RKO (cell line): ENCODE measurements at places on chromosomes 4 and X.

- DNase-seq, result no peak
Observed at GRCh38 chr4:10024303-10024702, 3.0 kb upstream of the SLC2A9 start.

GRCh38 chr4:25896776-25897539 lies 17.1 kb upstream of the SMIM20 start:
- no peak for DNase-seq

GRCh38 chr4:99722725-99723124 lies 65.1 kb upstream of the C4orf54 start:
- DNase-seq, result no peak

- DNase-seq, result no peak
Observed at GRCh38 chr4:128661479-128661878, 148.0 kb upstream of the JADE1 start.

GRCh38 chr4:39657465-39657864 lies 18.8 kb upstream of the SMIM14 start:
- no peak for DNase-seq

DNA sequence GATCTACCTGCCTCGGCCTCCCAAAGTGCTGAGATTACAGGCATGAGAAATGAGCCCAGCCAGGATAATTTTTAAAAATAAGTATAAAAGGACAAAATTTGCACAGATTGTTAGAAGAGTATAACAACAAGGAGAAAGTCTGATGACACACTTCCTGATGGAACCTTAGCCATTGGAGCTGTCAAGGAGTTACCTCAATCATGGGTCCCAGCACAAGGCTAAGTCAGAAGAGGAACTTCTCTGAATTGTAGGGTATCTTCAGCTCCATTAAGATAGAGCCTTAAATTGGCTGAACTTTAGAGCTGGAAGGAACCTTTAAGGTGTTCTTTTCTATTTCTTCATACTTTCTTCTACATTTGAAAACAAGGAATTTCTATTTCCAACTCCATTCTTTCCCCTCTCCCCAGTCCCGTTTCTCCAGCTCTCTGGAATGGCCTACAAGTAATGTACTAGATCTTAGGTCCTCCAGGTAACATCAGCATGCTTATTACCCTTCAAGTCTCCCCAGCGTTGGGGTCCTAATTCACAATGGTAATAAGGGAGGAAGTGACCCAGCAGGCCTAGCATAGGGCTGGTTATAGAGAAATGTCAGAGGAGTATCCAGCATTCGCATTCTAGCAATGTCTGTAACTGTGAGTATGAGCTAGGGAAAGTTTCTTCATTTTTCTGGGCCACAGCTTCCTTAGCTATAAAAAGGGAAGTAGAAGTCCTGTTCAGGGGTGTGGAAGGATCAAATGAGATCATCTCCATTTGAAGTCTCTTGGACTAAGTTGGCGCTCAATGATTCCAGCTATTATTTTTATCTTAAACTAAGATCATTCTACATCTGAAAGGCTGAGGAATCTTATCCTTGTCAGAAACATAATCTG lies 18.5 kb upstream of the RBPJ start:
- DNase-seq, result no peak

DNA sequence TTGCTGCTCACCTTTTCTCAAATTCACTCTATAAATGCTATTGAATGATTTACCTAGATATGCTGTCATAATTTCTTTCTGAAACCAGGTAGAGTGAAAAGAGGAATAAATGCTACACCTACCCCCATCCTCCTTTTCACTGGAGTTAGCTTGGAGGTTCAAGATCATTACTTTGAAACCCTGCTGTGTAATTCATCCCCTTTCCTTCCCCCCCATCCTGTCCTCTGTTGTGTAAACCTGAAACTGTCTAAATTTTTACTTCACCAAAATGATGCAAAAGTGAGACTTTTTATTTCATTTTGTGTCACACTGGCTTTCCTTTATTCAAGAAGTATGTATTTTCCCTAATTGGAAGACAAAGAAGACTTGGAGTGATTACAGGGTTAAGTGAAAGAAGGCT lies 5.4 kb downstream of the ZCCHC18 start:
- no peak for DNase-seq

DNA sequence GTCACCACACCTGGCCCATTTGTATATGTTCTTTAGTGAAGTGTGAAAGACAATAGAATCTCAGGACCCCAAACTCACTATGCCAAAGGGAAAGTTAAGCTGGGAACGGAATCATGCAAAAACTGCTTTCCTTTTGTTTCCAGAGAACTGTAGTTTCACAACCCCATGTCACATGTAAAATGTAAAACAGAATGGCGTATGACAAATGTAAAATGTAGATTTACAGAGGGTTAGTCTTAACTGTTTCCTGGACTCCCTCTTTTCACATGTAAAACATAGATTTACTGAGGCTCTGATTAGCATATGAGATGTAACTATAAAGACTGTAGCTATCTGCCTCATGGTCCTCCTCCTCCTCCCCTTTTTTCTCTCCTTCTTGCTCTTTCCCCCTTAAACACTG lies 66.3 kb downstream of the ABLIM2 start:
- DNase-seq, result no peak

- DNase-seq, result no peak
Observed at GRCh38 chr4:159899596-159899995, 796.7 kb downstream of the RAPGEF2 start.

DNA sequence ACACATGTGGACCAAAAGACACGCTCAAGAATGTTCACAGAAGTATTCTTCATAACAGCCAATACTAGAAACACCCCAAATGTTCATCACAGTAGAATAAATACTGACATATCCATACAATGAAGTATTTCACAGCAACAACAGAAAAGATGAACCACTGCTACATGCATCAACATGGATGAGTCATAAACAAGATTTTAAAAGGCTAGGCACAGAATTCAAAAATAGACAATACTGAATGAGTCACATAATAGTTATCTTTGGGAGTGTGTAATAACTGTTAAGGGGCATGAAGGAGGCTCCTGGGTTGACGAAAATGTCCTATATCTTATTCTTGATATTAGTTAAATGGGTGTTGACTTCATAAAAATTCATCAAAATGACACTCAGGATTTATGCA lies 43.5 kb downstream of the CLOCK start:
- peak; percentile 60 for DNase-seq

DNA sequence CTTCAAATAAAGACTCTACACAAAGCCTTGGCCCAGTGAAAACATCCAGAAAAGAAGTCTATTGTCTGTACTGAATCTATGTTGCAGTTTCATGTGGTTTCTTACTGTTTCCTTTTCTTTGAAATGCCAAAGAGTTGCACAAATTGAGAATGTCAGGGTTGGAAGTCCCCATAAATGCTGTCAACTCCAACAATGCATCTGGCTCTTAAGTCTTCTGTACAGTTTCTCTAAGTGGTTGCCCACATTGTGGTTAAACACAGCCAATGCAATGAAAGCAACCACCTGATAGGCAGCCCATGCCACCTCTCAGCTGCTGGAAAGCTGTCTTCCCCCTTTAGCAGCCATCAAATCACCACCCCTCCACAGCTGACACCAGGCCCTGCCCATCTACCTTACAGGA lies 67.2 kb upstream of the C1GALT1C1 start:
- no peak for DNase-seq

- DNase-seq, result peak; percentile 68
Observed at GRCh38 chr4:99405433-99406115, 29.6 kb downstream of the ADH7 start.

- DNase-seq, result no peak
Observed at GRCh38 chrX:134931550-134931949, 59.2 kb upstream of the SMIM10 start.

- no peak for DNase-seq
Observed at GRCh38 chr4:26866781-26867180, 6.1 kb downstream of the STIM2 start.

GRCh38 chrX:13094374-13094773 lies 50.0 kb upstream of the FAM9C start:
- DNase-seq, result no peak

DNA sequence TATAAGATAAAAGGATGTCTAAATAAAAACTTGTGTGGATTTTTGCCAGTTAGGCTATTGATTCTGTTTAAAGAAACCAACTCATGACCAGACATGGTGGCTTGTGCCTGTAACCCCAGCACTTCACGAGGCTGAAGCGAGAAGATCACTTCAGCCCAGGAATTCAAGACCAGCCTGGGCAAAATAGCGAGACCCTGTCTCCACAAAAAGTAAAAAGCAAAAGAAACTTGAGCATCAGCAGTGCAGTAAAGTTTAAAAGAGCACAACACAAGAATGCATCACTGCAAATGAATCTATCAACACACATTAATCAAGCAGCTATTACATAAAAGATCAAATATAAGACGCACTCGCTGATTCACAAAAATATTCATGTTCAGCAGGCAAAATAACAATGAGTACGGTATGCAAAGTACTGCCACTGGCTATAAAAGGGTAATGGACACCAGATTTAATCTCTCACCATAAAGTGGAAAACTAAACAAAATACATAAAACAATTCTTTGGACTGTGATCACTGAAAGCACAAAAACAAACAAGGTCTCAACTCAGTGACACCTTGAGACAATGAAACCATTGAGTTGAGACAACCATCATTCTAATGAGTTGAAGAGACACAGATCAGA lies 41.3 kb downstream of the LRBA start:
- no peak for DNase-seq

DNA sequence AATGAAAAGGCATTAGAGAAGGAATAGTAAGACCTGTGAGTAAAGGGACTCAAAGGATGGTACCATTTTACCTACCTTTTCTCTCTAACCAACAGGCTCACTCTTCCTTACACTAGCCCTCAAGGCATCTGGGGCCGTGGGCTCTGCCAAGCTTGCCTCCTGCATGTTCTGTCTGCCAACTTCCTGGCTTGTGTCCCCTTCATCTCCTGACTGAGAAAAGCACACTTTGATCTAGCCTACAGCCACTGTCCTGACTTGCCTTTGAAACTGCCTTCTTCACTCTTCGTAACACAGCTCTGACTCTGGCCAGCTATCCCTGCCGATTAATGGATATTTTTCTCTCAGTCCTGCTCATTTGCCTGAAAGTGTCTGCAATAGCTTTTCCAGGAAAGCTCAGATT lies 76.5 kb downstream of the RASGEF1B start:
- DNase-seq, result no peak

GRCh38 chrX:16659321-16659720 lies 9.4 kb downstream of the S100G start:
- no peak for DNase-seq

- DNase-seq, result no peak
Observed at GRCh38 chr4:118397623-118397979, 44.8 kb upstream of the PRSS12 start.

- no peak for DNase-seq
Observed at GRCh38 chr4:71932941-71933340, 98.9 kb upstream of the NPFFR2 start.

DNA sequence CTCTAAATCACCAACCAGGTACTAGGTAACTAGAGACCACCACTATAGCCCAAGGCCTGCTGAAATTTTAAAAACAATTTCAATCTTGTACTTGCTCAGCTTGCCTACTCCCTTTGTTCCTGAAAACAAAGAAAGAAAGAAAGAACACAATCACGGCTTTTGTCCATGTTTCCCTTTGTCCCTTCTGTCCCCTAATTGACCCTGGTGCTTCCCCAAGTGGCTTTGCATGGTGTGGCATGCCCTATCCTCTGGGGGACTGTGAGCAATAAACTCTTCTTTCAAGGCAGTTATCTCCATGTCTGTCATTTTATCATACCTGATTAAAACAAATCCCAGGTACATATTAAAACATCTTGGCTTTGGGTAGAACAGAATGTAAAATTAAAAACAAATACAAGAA lies 94.8 kb downstream of the ARSJ start:
- DNase-seq, result no peak

DNA sequence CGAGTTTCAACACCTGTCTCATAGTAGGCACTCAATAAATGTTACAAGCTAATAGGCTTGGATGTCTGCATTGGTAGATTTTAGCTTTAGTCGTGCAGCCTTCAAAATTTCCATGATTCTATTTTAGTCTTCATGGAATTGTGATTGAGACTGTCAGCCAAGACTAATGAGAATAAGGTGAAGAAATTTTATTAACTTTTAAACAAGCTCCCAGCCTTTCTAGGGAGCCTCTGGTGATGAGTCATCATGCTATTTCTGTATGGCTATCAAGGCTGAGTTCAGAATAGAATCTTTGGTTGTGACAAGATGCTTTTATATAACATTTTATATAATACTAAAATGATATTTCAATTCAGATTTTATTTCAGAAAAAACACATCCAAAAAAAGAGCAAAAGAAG lies 685.8 kb downstream of the GABRG1 start:
- DNase-seq, result peak; percentile 20

DNA sequence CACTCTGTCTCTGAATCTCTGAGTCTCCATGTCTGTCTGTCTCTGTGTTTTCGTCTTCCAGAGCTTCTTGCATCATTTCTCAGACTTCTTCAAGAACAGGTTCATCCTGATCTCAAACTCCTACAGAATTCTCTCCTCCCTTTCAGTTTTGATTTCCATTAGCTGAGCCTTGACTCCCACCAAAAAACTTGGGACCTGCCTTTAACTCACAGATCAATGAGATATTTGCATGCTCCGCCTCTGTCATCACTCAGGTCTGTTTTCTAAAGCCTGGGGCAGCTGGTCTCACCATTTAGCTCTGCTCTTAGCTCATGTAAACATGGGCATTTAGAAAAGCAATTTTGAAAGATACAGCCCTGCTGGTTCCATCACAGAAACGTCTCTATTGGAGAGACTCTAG lies 8.6 kb downstream of the DAPP1 start:
- DNase-seq, result no peak

DNA sequence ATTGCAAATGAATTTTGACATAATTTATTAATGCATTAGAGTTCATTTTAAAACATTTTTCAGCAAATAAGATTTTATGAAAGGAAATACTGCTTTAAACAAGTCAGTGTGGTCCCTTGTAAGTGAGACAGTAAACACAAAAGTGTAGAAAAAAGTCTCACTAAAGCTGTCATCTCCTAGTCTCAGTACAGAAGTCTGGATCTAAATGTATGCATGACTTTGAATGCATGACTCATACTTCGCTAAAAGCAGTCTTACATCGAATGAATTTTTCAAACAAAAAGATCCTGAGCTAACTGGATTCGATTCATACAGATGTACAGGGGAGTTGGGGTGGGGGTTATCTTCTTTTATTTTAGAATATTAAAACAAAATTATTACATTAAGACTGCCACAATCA lies 207.4 kb upstream of the VCX start:
- no peak for DNase-seq

GRCh38 chrX:40543661-40544328 lies 37.0 kb upstream of the ATP6AP2 start:
- peak; percentile 59 for DNase-seq

- no peak for DNase-seq
Observed at GRCh38 chr4:183191630-183192029, 92.6 kb downstream of the WWC2 start.
